ENCODE measurements at places on chromosomes 3 and 15.

GRCh38 chr3:63135367-63135766 lies 142.7 kb upstream of the SYNPR start:
- no peak for DNase-seq

DNA sequence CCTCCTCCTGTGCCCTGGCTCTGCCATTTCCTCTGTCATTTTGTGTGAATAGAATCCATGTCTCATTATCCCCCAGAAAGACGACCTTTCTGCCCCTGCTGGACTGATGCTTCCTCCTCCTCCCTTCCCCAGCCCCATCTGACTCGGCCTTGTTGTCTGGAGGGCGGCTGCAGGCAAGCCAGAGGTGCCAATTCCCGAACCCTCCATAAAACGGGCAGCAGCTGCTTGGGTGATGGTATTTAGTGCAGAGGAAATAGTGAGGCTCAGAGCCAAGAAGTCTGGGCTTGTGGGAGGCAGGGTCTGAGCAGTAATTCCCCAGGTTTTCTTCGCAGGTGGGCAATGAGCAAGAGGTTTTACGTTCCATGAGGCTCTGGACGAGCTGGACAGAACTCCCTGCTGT lies 71.2 kb downstream of the ITGA11 start:
- no peak for DNase-seq

DNA sequence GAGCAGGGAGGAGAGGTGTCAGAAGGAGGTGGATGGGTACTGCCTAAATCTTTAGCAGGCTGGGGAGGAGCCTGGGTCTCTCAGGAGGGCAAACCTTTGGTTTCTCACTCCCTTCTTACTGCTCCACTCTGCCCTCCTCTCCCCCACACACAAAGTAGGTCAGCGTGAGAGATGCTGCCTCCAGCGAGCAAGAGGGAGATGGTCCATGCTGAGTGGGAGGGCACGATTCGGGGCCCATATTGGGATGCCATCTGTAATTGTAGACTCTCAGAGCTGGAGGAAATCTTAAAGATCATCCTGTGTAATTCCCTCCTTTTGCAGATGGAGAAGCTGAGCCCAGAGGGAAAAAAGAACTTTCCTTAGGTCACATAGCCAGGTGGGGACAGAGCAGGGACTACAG lies 34.2 kb upstream of the SYN2 start:
- no peak for DNase-seq

- no peak for DNase-seq
These were observed 431.9 kb upstream of the AGTR1 start for GRCh38 chr3:148265841-148266240.

- no peak for DNase-seq
These were observed 73.2 kb upstream of the UBP1 start for GRCh38 chr3:33513262-33513863.

DNA sequence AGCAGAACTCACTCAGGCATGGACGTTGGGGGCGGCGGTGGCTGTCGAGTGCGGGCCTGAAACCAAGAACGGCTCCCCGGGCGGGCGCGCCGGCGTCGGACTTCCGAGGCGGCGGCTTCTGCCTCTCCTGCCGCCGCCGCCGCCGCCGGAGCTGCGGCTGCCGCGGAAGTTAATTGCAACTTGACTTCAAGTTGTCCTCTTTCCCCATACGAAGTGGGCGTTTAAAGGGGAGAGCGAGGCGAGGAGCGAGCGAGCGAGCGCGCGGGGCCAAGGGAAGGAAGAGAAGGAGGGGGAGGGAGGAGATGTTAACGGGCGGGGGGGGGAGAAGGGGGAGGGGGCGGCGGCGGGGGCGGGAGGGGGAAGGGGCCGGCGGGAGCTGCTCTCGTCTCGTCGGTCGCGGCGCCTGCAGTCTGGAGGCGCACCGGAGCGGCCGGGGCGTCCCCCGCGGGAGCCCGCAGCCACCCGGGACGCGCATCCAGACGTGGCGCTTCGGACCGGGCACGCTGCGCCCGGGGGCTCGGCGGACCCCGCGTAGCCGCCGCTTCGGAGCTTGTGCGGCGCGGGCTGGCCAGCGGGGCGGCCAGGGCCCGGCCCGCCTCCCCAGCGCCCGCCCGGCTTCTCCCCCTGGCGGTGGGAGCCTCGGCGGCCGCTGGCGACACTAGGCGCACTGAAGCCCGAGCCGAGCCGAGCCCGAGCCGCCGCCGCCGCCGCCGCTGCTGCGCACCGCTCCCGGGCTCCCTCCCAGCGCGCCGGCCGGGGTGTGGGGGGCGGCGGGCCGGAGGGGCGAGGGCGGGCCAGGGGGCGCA lies 19.7 kb upstream of the SATB1 start:
- DNase-seq = peak; percentile 84

- no peak for DNase-seq
These were observed 140.9 kb downstream of the CHSY1 start for GRCh38 chr15:101110681-101111569.

DNA sequence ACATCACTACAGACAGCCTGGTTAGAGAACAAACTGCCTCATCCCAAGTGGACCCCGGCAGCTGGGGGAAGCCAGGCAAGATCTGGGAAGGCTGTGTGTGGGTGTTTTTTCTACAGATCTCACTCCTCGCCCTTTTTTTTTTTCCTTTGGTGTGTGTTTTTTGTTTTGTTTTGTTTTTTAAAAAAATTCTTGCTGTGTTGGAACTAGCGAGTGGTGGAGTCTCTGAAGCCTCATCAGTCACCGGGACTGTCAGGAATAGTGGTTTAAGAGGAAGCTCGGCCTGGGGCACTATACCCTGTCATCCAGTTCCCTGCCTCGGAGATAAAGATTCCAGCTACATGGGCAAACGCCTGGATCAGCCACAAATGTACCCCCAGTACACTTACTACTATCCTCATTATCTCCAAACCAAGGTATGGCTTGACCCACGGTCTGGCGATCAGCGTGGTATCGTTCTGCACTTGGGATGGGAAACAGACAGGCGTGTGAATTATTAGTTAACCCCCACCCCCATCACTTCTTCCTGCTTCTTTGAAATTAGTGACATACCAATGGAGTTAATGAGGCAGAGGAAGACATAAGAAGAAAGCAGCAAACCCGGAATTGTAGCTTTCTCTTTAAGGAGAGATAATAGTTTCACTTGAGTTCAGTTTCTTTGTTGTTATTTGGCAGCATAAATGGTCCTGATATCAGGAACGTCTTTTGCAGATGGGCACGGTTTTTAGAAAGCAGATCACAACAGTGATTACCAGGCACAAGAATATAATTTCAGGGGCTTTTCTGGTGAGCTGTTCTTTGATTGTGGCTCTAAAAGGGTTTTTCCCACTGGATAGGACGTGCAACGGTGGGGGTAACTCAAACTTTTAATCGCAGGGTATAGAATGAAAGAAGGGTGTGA lies 722 bp downstream of the RBMS3 start:
- peak; percentile 19 for DNase-seq
